ENCODE measurements at places on chromosomes 7 and 10. TPM values are rescaled to one million over a fixed set of nuclear protein-coding genes. Genes with fewer than 3 reads are reported as not detected.

Gene SLC25A13
- 10.7 TPM for total RNA-seq

Gene CLRN3
- not detected for total RNA-seq

Gene SFTPA2
- 0.51 TPM for total RNA-seq

Gene VENTX
- 0.54 TPM for total RNA-seq

Gene PON1
- total RNA-seq, result not detected

Gene IFIT1B
- not detected for total RNA-seq

Gene OR6B1
- not detected for total RNA-seq

Gene TRIM73
- total RNA-seq, result 0.41 TPM

Gene DYNC1I1
- total RNA-seq, result 30.7 TPM

Gene CPA5
- total RNA-seq, result not detected

Gene PHYHIPL
- not detected for total RNA-seq

Gene UNC5B
- 13.1 TPM for total RNA-seq

Gene SEMA4G
- total RNA-seq, result 1.5 TPM

Gene LLCFC1
- not detected for total RNA-seq

Gene SLC13A4
- total RNA-seq, result not detected

Gene EBLN1
- total RNA-seq, result not detected

Gene OPN1SW
- total RNA-seq, result not detected

Gene OR2A7
- 0.22 TPM for total RNA-seq

Gene C7orf33
- total RNA-seq, result not detected

Gene TPK1
- 5.0 TPM for total RNA-seq

Gene EEPD1
- 11.5 TPM for total RNA-seq

Gene CCDC126
- total RNA-seq, result 8.5 TPM

Gene PRPS1L1
- not detected for total RNA-seq

Gene INMT
- total RNA-seq, result 48.1 TPM

Gene CYP2W1
- not detected for total RNA-seq

Gene PIK3CG
- total RNA-seq, result 2.5 TPM

Gene VAX1
- total RNA-seq, result not detected

Gene SLC13A1
- total RNA-seq, result not detected

Gene CAV2
- total RNA-seq, result 239 TPM

Gene FAS
- total RNA-seq, result 4.7 TPM

Gene VPS50
- total RNA-seq, result 15.5 TPM

Gene CACNB2
- 45.6 TPM for total RNA-seq

Gene INA
- not detected for total RNA-seq

Gene RSU1
- total RNA-seq, result 56.1 TPM

Gene ADAM8
- total RNA-seq, result 2.0 TPM

Gene GCK
- total RNA-seq, result 1.8 TPM

Gene TUBAL3
- not detected for total RNA-seq

Gene MSMB
- not detected for total RNA-seq

Gene ZNF138
- total RNA-seq, result 4.6 TPM

Gene CYP2E1
- total RNA-seq, result 0.89 TPM

Gene LRRTM3
- total RNA-seq, result not detected
